ENCODE measurements at places on chromosomes 1 and 21. TPM values are rescaled to one million over a fixed set of nuclear protein-coding genes. Genes with fewer than 3 reads are reported as not detected.

GRCh38 chr1:104460880-104461279 lies 711.2 kb downstream of the AMY1C start:
- no peak for DNase-seq

- DNase-seq, result no peak
Measured at GRCh38 chr1:185279571-185279970, 37.5 kb downstream of the IVNS1ABP start.

DNA sequence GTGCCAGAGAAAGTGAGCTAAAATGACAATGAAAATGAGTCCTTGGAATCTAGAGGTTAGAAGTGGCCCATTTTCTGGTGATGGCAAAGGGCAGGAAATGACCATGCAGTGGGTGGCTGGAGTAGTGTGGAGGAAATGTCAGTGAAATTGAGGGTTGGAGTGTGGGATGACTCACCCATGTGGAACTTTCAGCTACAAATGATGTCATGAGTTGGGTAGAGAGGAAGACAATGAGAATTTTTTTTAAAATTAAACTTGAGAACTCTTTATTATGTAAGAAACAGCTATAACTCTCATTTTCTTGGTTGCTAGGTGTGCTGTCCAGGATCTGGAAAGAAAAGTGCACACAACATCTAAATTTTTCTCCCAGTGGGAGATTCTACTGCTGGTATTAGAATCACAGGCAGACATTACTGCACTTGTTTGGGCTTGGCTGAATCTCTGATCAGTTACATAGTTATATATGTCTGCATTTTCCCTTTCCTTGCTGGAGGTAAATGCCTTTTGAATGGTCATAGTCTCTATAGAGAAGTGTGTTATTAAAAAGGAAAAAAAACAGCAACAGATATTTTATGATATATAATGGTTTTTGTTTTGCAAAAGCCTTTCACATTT lies 56.8 kb upstream of the GNG12 start:
- no peak for DNase-seq

GRCh38 chr1:196723325-196724185 lies 51.1 kb upstream of the CFHR3 start:
- DNase-seq, result peak; percentile 67

DNA sequence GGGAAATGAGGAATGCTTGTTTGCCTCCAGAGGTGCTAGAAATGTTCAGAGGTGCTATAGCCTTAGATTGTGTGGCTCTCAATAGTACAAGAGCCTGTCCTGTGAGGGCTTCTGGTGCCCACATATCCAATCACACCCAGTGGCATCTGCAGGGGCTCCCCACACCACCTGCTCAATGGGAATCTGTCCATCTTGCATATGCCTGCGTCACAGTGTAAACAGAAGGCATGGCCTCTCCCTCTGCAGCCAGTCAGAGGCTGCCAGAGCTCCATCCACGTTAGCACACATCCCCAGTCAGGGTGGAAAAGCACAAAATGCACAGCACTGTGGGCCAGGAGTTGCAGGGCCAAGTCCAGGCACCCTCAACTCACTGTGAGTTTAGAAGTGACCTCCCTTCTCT lies 113.6 kb upstream of the GRIK3 start:
- DNase-seq, result no peak

DNA sequence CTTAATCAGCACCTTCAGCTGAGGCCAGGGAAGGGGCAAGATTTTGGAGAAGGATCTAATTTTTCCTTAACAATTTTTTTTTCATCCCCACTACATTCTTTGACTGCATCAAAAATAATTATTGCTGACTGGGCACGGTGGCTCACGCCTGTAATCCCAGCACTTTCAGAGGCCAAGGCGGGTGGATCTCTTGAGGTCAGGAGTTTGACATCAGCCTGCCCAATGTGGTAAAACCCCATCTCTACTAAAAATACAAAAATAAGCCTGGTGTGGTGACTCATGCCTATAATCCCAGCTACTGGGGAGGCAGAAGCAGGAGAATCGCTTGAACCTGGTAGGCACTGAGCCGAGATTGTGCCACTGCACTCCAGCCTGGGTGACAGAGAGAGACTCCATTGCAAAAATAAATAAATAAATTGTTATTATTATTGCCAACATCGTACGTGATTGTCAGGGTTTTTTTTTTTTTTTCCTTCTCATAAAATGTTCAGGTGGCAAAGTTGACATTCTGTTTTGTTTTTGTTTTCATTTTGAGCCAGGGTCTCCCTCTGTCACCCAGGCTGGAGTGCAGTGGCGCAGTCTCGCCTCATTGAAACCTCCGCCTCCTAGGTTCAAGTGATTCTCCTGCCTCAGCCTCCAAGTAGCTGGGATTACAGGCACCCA lies 37.3 kb upstream of the MORC3 start:
- DNase-seq, result no peak

GRCh38 chr1:218025454-218025853 lies 259.6 kb upstream of the RRP15 start:
- DNase-seq, result no peak

The BRDT gene
- not detected for total RNA-seq

The JAM2 gene
- total RNA-seq, result 0.33 TPM

- no peak for DNase-seq
Measured at GRCh38 chr1:94296018-94296417, 58.6 kb upstream of the ARHGAP29 start.

All from body of pancreas (tissue), 4 donors.